Naive thymus-derived CD4-positive, alpha-beta T cell (primary cell): ENCODE measurements at places on chromosomes 2 and 18.

DNA sequence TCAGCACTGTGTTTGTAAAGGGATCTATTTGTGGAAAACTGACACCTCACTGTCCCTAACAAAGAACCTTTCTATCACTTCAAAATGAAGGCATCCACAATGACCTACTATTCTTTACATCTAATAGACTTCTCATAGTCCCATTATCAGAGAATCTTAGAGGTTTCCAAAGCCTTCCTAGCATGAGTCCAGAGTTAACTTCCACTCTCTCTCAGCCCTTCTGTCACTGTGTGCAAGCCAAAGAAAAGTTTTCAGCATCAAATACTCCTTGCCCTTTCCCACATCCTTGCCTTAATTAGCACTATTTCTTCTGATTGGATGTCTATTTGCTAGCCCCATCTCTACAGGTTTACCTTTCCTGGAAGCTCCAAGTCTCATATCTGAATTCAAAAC, 178.5 kb downstream of the ERBB4 start:
- H3K4me3 ChIP-seq = no peak overlapping the region
- no peaks in the 10 kb centered on the region for H3K27me3 ChIP-seq
- no peaks in the 10 kb centered on the region for H3K4me1 ChIP-seq
- no peak for DNase-seq
- H3K36me3 ChIP-seq = no peaks in the 10 kb centered on the region
- H3K27ac ChIP-seq = no peak overlapping the region

- H3K4me1 ChIP-seq = no peaks in the 10 kb centered on the region
- no peak overlapping the region for H3K27ac ChIP-seq
- H3K36me3 ChIP-seq = no peaks in the 10 kb centered on the region
- DNase-seq = no peak
- H3K27me3 ChIP-seq = no peaks in the 10 kb centered on the region
- H3K4me3 ChIP-seq = no peak overlapping the region
These were observed 26.6 kb downstream of the METTL8 start for GRCh38 chr2:171407030-171407675.

GRCh38 chr18:22865354-22866116, 67.6 kb upstream of the RBBP8 start:
- no peaks in the 10 kb centered on the region for H3K36me3 ChIP-seq
- DNase-seq = no peak
- no peak overlapping the region for H3K27ac ChIP-seq
- no peaks in the 10 kb centered on the region for H3K27me3 ChIP-seq

GRCh38 chr2:55431982-55432627, 12.4 kb upstream of the CCDC88A start:
- no peaks in the 10 kb centered on the region for H3K36me3 ChIP-seq
- H3K27me3 ChIP-seq = no peaks in the 10 kb centered on the region
- H3K27ac ChIP-seq = no peak overlapping the region

DNA sequence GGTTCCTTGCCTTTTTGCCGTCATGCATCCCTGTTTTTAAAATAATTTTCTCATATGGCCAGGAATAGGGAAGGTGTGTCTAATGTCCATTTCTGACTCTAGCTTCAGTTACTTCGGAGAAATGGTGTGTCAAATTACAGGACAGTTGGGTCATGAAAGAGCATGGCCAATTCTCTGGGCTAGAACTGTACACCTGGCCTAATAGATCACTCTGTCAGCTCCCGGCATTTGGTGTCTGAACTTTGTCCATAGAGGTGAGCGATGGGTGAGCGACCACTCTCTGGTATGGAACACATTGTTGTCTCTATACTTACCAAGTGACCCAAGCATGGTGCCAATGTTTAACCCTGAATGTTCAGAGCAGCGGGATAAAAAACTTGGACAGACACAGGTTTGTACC, 38.3 kb upstream of the ASB18 start:
- no peak for DNase-seq
- no peak overlapping the region for H3K4me3 ChIP-seq
- H3K4me1 ChIP-seq = no peaks in the 10 kb centered on the region
- no peak overlapping the region for H3K27ac ChIP-seq
- H3K36me3 ChIP-seq = no peaks in the 10 kb centered on the region
- H3K27me3 ChIP-seq = no peaks in the 10 kb centered on the region

DNA sequence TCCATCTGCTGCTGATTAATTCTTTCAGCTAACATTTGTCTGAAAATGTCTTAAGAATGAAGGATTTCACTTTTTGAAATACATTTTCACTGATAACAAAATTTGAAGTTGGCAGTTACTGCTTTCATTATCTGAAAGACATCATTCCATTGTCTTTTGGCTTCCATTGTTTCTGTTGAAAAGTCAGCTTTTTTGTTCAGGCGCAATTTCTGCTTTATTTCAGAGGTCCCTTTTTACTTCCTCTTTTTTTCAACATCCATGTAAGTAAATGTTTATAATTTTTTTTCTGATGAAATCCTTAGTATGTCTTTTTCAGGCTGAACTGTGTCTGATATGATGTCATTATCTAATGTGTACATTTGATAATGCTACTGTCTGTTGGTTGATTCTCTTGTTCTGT, 184.2 kb downstream of the RND3 start:
- DNase-seq = no peak
- no peaks in the 10 kb centered on the region for H3K27me3 ChIP-seq
- H3K4me3 ChIP-seq = no peak overlapping the region
- H3K4me1 ChIP-seq = no peaks in the 10 kb centered on the region
- H3K36me3 ChIP-seq = no peaks in the 10 kb centered on the region

DNA sequence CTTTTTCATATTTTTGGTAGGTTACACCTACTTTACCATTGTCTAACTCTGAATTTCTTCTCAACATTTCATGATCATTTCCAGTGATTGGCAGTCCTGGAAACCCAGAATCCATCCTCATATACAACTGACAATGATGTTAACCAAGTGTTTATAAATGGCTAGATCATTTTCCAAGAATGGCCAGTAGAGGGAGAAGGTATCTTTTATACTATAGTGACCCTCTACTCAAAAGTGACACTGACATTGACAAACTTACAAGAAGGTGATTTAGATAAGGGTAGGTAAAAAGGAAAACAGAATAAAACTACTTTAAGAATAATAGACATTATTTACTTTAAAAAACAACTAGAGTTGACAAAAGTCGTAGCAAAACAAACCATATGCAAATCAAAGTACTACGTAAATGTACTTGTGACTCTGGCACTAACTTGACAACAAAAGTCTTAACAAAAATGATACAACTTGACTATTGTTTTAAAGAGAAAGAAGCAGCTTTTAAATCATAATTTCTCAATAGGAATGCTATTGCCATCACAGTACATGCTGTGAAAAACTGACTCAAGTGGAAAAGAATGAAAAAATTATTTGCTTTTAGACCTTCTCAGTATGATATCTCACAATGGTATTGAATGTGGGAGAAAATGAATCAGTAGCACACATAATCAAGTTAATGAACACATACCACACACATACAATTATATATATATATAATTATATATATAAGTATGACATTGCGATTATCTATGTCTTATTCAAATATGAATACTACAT, 76.6 kb upstream of the GRB14 start:
- no peak overlapping the region for H3K27ac ChIP-seq
- no peak for DNase-seq
- no peaks in the 10 kb centered on the region for H3K27me3 ChIP-seq
- no peaks in the 10 kb centered on the region for H3K4me1 ChIP-seq
- H3K36me3 ChIP-seq = no peaks in the 10 kb centered on the region

DNA sequence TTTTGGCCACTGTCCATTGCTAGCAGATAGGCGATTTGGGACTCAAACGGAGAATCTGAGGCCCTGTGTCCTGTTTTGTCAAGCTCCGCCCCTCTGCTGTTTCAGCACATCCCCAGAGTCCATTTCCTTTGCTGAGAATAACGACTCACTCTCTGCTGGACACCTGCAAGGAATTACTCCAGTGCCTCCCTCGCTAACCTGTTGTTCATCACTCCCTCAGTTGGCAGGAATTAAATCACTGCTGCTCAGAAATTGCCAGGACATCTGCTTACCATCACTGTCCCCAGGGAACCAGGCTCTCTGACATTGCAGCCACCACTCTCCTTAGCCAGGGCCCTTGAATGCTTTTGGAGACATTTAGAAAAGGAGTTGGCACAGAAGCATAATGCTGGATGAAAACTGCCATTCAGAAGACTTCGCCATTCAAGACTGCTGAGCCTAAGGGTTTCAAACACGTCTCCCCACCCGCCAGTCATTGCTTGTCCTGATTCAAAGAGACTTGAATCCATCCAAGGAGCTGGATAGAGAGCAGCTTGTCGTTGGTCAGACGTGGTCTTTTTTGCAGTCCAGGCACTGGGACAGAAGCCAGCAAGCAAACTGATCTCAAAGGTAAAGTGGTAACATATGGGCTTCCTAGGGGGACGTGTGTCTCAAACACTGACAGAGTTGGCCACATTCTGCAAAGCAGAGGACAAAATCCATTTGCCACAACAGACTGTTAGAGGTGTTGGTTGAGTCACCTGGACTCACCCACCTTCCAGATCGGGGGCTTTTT, 155.3 kb downstream of the UXS1 start:
- H3K27ac ChIP-seq = no peak overlapping the region
- no peaks in the 10 kb centered on the region for H3K36me3 ChIP-seq

DNA sequence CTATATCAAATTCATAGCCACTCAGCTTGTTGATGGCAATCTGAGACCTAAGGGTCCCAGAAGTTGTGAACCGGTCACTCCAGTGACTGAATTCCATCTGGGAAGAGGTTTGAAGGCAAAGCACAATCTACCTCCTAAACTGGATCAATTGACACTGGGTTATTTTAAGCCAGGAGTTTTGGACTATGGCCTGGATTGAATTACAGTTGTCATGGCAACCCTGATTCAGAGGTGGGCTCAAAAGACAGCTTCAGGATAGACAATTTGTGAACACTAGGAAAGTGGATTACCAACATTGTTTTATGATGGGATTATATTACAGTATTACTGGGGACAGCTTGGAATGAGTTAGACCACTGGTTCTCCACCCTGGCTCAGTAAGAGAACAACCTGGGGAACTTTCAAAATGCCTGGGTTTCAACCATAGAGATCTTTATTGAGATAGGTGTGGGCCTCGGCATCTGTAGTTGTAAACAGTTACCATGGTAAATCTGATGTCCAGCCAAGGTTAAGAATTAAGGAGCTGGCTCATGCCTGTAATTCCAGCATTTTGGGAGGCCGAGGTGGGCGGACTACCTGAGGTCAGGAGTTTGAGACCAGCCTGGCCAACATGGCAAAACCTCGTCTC, 58.8 kb downstream of the MFSD6 start:
- DNase-seq = no peak
- no peak overlapping the region for H3K4me3 ChIP-seq
- H3K27ac ChIP-seq = no peak overlapping the region

DNA sequence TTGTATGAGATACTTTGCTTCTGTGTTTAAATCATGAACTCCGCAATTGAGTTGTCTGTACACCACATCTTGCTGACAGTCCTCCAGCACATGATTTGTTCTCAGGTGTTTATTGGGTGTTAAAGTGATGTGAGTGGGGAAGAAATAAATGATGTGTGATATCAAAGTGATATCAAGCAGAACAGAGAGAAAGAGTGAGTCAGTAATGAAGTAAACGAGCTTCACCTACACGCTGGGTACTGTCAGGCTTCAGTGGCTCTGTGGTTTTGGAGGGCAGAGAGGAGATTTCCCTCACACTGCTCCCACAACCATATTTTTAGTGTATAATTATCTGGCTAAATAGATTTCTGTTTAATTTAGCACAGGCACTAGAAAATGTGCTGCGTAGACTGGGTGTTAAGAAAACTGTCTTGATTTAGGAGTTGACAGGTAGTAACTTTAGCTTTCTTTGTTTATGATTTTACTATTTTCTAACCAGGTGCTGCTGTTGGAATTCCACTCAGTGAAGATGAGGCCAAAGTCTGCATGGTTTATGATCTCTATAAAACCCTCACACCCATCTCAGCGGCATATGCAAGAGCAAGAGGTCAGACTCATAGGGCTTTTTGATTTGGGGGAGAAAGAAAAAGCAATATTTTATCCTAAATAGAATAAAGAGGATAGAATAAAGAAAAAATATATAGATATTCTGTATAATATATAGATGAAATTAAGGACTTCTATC, 21.2 kb downstream of the ATIC start:
- peaks cover 15% of the 10 kb centered on the region for H3K36me3 ChIP-seq
- H3K4me1 ChIP-seq = no peaks in the 10 kb centered on the region
- H3K4me3 ChIP-seq = no peak overlapping the region
- DNase-seq = no peak
- H3K27me3 ChIP-seq = no peaks in the 10 kb centered on the region

DNA sequence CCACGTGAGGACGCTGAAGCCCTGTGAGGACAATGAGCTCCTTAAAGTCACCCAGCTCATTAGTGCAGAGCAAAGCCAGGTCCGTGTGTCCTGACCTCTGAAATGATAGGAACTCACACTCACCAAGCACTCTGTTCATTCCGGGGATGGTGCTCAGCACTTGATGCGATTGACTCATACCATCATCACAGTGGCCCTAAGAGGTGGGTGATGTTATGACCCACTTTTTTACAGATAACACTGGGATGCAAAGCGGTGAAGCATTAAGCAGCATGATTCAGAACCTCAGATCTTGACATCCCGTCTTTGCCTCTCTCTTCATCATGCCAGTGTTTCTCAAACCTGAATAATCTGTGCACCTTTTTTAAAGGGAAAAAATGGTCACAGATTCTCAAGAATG, 234.8 kb downstream of the ALPK2 start:
- H3K4me3 ChIP-seq = no peak overlapping the region
- H3K27ac ChIP-seq = no peak overlapping the region
- no peaks in the 10 kb centered on the region for H3K36me3 ChIP-seq
- H3K4me1 ChIP-seq = no peaks in the 10 kb centered on the region
- DNase-seq = no peak
